Activated T-helper 1 cell treated with anti-CD3 and anti-CD28 coated beads, Interleukin-2, amount 50 U/mL, for 16 hours (primary cell): ENCODE measurements at places on chromosomes 2 and 18.

DNA sequence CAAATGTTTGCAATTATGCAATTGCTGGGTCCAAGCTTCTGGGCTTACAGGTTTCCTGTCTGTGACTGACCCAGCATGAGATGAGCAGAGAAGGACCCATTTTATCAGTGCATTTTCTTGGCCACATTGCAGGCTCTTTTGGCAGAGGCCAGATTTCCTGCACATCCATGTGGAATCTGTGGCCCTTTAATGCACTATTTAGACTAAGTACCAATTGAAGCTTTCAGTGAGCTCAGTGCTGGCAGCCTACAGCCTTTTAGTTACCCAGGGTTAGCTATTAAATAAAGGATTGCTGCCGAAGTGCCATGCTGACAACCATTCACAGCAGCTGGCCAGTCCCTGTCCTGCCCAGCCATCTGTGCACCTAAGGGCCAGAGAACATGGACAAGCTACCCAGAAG, 165.0 kb downstream of the ANKRD30B start:
- no peak for DNase-seq

DNA sequence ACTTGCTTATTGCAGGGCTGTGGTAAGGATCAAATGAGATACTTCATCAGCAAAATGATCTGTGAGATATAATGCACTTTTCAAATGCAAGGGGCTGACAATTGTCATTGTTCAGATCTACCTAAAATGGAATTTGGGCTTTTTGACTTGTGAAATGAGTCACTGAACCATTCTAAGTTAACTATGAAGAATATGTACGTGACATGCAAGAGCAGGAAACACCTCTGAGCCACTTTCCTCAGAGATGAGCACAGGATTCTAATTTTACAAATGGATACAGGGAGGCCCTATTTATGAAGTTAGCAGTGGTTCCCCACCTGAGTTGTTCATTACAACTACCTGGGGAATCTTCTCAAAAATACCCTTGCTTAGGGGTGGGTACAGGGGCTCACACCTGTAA, 26.7 kb downstream of the CTLA4 start:
- no peak for DNase-seq

DNA sequence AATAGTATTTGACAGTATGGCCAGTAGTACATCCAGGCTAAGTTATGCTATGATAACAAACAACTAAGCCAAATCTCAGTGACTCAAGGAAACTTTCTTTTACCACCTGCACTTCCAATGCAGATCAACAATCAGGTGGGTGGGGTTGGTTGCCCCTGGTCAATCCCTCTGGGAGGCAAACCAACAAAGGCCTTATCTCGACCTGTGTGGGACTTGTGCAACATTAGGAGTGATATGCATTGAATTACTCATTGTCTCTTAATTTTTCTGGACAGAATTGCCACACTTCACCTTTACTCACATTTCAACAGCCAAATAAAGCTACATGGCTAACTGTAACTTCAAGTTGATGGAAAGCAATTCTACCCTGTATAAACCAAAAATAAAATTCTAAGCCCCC, 1049.3 kb upstream of the CDH2 start:
- no peak for DNase-seq

GRCh38 chr2:119179202-119179601, 20.7 kb upstream of the C1QL2 start:
- DNase-seq: no peak

DNA sequence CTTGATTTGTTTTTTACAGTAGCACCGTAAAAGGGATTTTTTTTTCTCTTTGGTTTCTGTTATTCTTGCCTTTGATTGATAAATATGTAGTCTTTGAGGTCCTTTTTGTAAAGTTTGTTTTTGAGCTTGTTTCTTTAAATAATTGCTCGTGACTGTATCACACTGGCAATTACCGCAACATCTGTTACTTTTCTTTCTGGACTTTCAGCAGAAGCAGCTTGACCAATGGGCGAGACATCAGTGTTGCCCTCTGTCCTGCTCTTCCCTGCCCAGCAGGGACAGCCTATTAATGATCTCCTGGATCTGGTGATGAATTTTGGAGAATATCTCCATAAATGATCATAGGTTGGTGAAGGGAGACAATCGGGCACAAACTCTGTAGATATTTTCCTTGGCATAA, 74.9 kb downstream of the TDRD15 start:
- no peak for DNase-seq

DNA sequence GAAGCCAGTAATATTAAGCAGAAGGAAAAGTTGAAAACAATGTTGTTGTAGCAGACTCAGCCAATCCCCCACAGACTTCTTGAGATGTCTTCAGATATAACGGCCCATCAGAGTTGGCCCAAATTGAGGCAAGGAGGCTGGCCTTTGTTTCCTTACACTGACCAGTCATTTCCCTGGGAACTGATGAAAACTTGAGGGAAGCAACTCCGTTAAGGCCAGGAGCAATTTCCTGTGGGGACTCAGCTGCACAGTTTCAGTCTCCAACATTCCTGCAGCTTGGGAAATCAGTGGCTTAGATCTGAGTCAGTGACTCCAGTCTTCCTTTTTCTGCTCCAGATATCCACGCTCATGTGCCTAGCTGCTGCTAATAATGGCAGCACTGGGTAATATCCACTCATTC, 75.7 kb downstream of the FTCDNL1 start:
- no peak for DNase-seq

DNA sequence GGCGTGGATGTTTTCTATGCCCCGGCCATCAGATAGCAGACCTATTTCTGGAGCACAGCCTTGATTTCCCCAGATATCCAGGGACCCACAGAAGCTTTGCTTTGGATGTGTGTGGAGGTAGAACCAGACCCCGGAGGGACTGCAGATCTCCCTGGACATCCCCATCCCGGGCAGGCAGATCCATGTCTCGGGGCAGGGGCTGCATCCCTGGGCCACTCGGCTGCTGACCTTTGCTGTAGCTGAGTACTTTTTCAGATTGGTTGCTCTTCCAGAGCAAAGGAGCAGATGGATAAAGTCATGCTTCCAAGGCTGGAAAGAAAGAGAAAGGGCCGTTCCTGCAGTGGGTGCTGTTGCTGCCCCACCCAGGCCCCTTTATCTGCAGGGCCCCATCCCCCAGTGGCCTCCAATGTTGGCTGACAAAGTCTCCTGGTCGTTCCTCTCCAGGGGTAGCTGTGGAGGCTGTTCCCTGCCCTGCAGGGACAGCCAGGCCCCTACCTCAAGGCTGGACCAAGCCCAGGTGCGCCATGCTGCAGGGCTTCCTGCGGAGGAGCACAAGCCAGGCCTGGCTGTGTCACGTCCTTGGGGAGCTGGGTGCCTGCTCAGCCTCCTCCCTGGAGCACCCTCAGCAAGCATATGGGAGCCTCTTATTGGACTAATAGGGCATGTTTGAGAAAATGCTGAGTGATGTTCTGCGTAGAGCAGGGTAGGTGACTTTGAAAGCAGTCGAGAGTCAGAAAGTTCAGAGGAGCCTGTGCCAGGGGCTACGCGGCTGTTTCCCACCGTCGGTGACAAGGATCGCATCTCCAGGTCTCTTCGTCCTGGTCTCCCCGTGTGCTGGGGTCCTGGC, 68.4 kb downstream of the TPO start:
- DNase-seq: no peak

GRCh38 chr2:121085801-121086200, 199.2 kb downstream of the TFCP2L1 start:
- no peak for DNase-seq

GRCh38 chr18:41955688-41956087, 654 bp downstream of the PIK3C3 start:
- no peak for DNase-seq

GRCh38 chr2:24392542-24393059, 32.3 kb upstream of the ITSN2 start:
- DNase-seq: no peak

DNA sequence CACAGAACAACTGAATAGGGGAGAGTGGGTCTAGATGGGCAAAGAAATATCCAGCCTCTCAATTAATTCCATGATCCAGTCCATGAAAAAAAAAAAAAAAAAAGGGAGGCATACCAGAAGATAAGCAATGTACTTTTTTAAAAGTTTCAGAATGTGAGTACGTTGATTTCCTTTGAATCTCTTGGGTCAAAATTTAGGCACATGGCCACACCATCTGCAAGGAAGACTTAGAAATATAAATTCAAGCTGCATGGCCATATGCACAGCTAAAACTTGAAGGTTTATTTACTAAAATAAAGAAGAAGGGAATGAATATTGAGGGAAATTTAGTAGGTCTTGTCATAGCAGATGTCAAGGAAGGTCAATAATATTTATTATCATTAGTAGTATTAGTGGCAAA, 286.5 kb upstream of the CDH7 start:
- no peak for DNase-seq

- no peak for DNase-seq
Observed at GRCh38 chr2:231531883-231532755, 1.9 kb upstream of the NMUR1 start.

- no peak for DNase-seq
Observed at GRCh38 chr2:171523088-171524017, 1.1 kb downstream of the CYBRD1 start.

DNA sequence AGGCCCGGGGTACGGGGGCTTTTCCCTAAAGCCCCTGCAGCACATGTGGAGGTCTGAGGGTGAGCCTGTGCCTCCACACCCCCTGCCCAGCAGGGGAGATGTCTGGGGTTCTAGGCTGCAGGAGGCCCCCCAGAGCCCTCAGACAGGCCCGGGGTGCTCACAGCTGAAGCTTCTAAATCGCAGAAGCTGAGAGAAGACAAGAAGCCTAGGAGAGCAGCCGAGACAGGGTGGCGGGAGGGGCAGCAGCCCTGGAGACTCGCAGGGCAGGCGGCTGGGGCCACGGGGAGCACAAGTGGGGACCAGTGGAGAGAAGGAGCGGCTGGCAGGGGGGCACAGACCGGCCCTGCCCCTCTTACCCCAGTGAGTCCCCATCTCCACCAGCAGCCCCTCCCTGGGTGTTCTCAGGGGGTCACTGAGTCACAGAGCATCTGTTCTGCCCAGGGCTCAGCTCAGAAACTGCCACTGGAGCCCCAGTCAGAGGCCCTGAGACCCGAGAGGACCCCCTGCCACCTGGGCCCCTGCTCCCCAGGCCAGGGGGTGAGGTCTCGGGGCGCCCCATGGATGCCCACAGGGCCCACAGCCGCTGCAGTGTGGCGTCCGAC, 26.1 kb downstream of the GPC1 start:
- no peak for DNase-seq

DNA sequence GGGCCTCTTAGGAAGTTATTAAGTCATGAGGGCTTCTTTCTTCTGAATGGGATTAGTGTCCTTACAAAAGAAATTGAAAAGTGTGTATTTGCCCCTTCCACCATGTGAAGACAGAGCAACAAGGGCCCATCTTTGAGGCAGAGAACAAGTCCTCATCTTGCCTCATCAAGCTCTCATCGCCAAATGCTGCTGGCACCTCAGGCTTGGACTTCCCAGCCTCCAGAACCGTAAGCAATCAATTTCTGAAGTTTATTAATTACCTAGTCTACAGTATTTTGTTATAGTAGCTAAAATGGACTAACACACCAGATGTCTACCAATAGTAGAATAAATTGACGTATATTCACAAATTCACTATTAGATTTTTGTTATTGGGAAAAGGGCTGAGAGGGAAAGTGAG, 74.6 kb downstream of the CCDC148 start:
- no peak for DNase-seq

DNA sequence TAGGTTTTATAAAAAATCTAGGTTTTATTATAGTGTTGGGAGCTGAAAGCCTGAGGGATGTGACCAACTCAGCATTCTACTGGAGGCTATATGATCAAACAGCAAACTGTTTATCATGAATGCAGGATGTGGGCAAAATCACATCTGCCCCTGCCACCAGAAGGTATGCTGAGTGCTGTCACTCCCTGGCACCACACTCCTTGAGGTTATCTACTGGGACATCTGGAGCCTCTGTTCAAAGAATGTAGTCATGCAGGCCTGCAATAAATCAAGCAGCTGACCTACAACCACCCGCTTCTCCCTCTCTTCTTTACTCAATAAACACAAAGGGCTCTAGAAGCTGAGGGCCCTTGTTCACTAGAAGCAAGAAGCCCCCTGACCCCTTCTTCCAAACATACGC, 328.4 kb upstream of the DDX18 start:
- DNase-seq: no peak

GRCh38 chr2:48049371-48049770, 143.1 kb upstream of the FBXO11 start:
- DNase-seq: no peak

- DNase-seq: no peak
Observed at GRCh38 chr2:168660870-168661862, 141.3 kb upstream of the NOSTRIN start.

- no peak for DNase-seq
Observed at GRCh38 chr18:3660739-3661515, 211.0 kb downstream of the TGIF1 start.

DNA sequence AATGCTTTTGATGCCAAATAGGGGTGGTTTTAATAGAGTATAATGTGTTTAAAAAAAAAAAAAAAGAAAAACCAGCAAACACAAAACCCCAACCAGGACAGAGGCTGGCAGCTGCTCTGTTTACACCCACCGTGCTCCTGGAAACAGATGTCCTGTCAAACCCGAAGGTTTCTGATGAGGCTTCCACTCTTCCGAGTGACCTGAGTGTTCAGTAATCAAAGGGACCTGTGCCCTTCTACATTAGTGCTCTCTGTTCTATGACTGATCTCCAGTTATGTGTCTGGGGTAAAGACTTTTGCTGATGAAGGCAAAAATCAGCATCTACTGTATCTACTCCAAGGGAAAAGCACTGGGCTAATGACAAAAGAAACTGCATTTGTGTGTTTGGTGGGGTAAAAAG, 3.5 kb upstream of the KLHL29 start:
- DNase-seq: no peak

DNA sequence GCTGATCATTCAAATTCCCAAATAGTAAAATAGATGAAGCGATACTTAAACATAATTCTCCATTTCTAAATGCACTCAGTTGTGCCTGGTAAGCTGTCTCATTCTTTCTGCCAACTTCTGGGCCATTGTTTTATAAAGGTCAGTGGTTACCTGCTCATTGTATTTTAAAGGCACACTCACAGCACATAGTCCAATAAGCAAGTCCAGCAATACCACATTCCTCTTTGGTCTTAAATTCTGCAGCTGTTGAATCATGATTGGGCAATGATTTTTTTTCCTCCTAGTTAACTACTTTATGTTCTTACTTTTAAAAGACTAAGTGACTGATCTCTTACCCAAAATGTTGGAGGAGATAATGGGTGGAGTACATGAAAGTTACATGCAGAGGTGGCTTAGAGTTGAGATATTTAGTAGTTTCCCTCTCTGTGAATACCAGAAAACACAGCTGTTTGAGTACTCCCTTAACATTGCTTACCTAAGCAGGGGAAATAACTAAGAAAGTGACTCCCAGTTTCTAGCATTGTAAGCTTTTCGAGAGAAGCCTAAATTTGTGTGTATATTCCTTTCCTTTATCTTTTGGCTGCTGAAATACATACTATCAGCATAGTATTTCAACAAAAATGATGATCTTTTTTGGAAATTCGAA, 220.7 kb downstream of the CAMKMT start:
- DNase-seq: no peak

GRCh38 chr2:119674711-119675500, 4.1 kb upstream of the TMEM177 start:
- DNase-seq: no peak

GRCh38 chr2:173132531-173132930, 56.9 kb downstream of the MAP3K20 start:
- no peak for DNase-seq

- DNase-seq: no peak
Observed at GRCh38 chr2:120604767-120605166, 130.9 kb upstream of the GLI2 start.

GRCh38 chr2:239697399-239698164, 296.8 kb upstream of the HDAC4 start:
- no peak for DNase-seq

- no peak for DNase-seq
Observed at GRCh38 chr2:173109253-173110188, 33.9 kb downstream of the MAP3K20 start.
